ENCODE measurements at places on chromosomes 3 and 15.

- DNase-seq: no peak
These were observed 144.0 kb downstream of the SEMA6D start for GRCh38 chr15:47861111-47861903.

GRCh38 chr3:33395900-33396299, 44.3 kb downstream of the UBP1 start:
- DNase-seq: no peak

- no peak for DNase-seq
These were observed 5.9 kb downstream of the ZDHHC23 start for GRCh38 chr3:113953677-113954076.

- DNase-seq: no peak
These were observed 204.6 kb upstream of the CFAP20DC start for GRCh38 chr3:59254433-59254832.

DNA sequence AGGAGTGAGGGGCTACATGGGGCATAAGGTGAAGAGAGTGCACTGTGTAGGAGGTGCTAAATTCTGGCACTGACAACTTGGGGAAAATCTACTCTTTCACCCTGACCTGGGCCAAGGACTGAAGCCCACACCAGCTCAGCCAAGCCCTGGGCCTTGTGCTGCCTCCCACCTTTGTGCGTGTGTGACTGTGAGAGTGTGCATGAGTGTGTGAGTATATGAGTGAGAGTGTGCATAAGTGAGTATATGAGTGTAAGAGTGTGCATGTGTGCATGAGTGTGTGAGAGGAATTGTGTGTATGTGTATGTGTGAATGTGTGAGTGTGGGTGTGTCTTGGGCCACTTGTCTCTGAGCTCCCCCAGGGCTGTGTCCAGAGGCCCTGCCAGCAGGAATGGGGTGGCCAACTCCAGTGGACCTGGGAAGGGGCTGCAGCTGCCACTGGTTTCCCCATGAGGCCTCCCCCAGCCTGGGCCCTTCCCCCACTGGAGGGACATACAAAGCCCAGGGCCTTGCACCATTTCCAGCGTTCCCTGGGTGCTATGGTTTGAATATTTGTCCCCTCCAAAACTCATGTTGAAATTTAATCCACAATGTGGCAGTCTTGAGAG, 15.2 kb downstream of the C3orf22 start:
- no peak for DNase-seq

- no peak for DNase-seq
These were observed 225.6 kb downstream of the TBL1XR1 start for GRCh38 chr3:176971613-176972174.

DNA sequence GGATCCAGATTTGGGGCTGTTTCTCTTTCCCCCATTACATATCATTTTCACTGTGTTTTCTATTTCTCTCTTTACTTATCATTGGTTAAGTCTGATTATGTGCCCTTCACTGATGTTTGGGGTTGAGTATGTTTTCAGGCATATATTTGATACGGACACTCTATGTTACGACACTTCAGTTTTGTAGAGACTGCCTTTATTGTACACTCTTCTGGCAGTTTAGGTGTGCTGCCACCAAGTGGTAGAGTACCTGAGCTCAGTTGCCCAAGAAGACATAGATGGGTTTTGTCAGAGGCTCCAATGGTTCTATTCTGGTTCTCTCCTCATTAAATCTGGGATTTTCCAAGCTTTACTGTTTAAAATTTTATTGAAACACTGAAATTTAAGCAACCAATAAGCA, 255.0 kb upstream of the ROPN1 start:
- DNase-seq: peak; percentile 52

DNA sequence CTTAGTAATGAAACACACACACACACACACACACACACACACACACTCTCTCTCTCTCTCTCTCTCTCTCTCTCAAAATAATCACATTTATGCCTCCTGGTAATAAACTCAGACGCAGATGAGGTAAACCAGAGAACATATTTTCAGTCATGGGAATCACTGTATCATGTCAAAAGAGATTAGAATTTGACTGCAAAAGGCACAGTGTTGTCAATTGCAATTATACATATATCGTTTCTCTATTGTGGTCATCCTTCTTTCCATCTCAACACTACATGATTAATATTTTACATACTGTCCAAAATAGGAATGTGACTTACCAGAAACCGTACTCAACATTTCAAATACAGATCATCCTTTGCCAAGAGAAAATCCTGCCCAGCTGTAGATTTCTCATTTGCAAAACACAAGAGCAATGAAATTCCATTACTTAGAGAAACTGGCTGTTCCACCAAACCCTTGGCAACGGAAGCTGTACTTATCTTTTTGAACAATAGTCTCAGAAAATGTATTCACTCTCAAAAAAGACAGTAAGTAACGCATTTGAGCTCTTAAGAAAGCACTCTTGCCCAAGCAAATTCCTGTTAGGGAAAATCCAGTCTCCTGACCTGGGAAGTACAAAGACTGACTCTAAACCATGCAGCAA, 24.3 kb downstream of the PDZRN3 start:
- DNase-seq: no peak

DNA sequence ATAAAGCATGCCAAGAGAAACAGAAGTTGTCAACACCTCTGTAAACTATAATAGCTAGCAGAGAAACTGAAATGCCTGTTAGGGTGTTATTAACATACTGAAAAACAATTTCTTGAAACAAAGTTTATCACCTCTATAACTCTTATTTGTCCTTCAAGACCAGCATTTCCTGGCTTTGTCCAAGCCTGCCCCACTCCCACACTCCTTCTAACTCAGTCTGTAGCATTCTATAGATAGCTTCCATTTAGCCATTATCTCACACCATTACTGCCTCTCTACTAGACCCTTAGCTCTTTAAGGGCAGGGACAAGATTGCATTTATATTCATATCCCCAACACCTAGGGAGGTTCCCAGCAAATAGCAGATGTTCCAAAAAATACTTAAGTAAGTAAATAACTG, 36.5 kb downstream of the GK5 start:
- DNase-seq: no peak

GRCh38 chr3:147159141-147159540, 247.2 kb downstream of the ZIC4 start:
- no peak for DNase-seq

DNA sequence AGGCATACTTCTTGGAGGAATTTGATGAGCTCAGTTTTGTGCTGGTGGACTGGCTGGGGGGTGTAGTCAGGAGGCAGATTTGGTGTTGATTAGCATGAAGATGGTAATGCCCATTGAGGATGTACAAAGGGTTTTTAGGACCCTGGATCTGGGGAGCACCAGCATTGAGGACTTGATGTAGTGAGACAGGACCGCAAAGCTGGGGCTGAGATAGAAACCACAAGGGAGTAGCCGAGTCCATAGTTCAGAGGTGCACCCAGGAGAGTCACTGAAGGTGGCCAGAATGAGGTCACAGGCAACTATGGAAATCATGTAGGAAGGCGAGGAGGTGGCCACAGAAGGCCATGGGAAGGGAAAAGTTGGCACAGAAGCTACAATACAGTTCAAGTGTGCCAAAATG, 2.7 kb upstream of the CDC25A start:
- no peak for DNase-seq

- DNase-seq: no peak
These were observed 4.3 kb upstream of the AP3B2 start for GRCh38 chr15:82714016-82714415.

DNA sequence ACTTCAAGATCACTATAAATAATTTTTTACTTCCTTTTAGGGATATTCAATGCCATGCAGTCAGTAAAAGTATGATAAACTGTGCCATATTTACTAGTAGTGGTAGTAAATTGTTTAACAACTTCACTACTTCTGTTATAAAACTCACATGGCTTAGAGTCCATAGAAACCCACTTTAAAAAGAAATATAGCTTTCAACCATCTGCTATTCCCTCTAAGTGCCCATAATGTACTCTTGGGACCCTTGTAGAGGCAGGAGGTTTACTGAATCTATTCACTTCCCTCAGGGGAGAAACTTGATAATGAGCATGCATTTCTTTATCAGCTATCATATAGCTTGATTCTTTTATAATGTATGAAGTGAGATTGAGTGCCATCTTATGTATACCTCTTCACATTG, 1448.4 kb upstream of the ALCAM start:
- no peak for DNase-seq

- DNase-seq: no peak
These were observed 27.5 kb upstream of the LCTL start for GRCh38 chr15:66593219-66593780.

- no peak for DNase-seq
These were observed 103.4 kb downstream of the LSAMP start for GRCh38 chr3:116341899-116342298.

DNA sequence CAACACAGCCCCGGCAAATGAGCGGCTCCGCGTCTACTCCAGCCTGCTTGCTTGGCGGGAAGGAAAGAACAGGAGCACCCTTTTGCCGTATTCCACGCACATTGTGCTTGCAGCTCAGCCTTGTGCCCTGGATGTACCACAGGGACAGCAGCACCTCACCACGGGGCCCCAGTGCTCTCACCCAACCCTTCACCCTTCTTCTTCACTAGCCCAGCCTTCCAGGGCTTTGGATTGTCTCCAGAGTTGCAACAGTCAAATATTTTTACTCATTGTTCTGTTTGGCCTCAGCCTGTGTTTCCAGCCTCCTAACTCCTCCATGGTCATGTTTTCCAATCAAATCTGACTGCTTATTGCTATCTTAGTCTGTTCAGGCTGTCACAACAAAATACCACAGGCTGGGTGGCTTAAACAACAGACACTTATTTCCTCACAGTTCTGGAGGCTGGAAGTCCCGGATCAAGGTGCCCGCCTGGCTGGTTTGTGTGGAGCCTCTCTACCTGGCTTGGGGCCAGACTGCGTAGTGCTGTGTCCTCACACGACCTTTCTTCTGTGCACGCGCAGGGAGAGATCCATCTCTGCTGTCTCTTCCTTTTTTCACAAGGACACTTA, 79.2 kb upstream of the ABHD17C start:
- DNase-seq: no peak

DNA sequence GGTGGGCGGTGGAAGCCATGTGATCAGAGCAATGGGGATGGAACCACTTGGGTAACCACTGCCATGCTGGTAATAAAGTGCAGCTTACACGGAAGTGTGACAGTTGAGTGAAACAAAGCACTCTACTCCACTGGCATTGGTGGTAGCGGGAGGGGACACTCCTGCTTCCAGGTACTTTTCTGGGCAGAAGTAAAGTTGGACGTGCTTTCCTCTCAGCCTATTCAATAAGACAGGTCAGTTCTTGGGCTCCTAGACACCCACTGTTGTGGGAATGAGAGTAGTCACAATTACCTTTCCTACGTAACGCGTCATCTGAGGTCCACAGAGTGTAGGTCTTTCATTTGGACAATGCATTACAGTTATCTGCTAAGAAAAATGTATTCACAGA, 51.7 kb upstream of the CHD2 start:
- DNase-seq: no peak

DNA sequence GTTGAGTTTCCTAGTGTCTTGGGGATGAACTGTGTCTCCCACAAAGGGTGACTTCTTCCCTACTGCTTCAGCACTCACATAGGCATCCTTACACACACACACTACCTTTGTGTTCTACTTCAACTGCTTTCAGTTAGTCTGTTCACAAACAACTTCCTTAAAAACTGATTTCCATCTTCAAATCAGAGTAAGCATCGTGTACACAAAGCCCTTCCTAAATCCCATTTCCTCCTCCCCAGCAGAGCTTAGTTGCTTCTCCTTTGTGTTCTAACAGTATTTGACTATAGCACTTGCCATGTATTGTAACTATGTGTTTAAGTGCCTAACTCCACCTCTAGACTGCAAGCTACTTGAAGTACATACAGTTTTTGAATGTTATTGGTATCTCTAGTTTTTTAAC, 71.7 kb downstream of the TNIK start:
- no peak for DNase-seq
